Sigmoid colon (tissue), 7 donors: ENCODE measurements at places on chromosomes 13 and 19.

DNA sequence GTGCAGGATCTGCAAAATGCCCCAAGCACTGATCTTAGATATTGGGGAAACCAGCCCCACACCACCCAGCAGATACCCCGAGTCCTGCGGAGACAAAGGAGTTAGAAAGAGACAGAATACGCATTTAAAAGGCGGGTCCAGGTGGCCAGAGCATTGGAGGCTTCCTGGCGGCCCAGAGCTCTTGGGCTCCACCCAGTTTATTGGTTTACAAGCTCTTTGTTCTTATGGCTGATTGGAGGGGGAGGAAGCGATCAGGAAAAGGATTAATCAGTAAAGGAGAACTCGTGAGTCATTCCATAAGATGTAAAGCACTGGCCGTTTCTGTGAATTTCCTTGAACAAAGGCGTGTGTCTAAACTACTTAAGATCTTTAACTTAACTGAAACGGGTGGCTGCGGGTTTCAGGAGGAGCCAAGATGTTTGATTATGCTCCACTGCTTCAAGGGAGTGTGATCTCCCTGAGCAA, 926 bp downstream of the ZNF587 start:
- no peak for DNase-seq

GRCh38 chr13:30808600-30808999, 73.3 kb downstream of the ALOX5AP start:
- DNase-seq, result peak; percentile 19

- DNase-seq, result no peak
These were observed 21.6 kb downstream of the POMP start for GRCh38 chr13:28680541-28680940.

GRCh38 chr13:20363603-20364002, 131.5 kb upstream of the GJB6 start:
- DNase-seq, result no peak

GRCh38 chr19:49437231-49437630, 4.1 kb downstream of the SLC17A7 start:
- no peak for DNase-seq

DNA sequence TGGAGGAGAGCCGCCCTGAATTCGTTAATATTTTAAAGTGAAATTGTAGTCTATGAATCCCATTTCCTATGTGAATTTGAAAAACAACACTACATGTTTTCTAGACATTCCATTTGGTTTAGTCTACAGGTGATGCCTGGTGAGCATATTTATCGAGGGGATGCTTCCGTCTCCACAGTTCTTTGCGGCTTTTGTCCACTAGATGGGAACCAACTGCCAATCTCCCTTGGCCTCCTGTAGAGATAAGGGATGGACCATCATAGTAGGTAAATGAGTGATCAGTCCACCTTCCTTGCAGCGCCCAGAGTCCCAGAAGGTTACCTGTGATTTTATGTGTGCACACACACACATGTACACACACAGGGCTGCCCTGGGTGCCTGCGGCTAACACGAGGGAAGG, 289.8 kb upstream of the SOX21 start:
- no peak for DNase-seq

DNA sequence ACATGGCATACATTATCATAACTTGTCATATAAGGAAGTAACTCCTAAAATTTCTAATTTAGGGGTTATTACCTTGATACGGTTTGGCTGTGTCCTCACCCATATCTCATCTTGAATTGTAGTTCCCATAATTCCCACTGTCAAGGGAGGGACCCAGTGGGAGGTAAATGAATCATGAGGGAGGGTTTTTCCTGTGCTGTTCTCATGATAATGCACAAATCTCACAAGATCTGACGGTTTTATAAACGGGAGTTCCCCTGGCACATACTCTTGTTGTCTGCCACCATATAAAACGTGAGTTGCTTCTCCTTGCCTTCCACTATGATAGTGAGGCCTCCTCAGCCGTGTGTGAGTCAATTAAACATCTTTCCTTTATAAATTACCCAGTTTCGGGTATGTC, 76.0 kb downstream of the ZDHHC20 start:
- no peak for DNase-seq

- DNase-seq, result no peak
These were observed 148.2 kb downstream of the RAP2A start for GRCh38 chr13:97582170-97582569.

DNA sequence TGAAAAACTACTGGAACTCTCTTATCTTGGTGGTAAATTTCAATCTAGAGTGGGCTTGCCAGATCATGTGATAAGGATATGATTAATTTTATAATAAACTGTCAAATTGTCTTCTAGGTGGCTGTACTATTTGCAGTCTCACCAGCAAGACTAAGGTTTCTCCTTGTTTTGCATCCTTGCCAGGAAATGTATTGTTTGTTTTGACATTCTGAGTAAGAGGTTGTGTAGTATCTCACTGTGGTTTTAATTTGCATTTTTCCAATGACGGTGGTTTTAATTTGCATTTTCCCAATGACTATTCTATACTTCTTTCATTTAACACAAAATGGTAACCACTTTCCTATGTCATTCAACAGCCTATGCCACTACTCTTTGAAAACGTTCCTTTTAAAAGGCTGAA, 2.0 kb downstream of the CAB39L start:
- DNase-seq, result no peak

DNA sequence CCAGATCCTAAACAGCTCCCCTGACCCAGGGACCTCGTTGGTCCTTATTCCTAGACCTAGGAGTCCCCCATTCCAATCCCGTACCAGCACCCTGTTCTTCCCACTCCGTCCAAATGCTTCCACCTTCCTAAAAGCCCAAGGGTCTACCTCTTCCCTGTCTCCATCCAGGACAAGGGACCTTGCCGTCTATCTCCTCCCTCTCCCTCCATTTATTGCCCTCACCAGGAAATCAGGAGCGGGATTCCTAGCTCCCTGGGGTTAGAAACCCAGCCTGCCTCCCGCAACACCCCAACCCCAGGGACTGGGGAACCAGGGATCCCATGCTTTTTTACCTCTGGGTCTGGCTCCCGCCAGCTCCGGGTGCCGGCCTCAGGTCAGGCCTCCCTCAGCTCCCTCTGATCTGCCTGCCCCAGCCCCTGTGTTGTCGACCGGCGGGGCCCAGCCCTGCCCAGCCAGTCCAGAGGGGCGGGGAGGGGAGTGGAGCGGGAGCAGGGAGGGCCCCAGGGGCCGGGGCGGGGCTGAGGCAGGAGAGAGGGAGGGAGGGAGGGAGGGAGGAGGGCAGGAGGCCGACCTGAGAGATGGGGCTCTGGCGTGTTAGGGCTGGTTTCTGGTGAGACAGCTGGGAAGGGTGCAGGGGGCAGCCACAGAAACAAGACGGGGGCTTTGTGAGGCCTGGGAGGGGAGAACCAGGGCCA, at the start of gene B3GNT8:
TSS of gene B3GNT8 (minus strand) at position 423 of the 695 bp plus-strand sequence. CDS start 596 bp downstream, outside the sequence.
- peak; percentile 94 for DNase-seq

GRCh38 chr19:18456279-18456678, 18.3 kb upstream of the ISYNA1 start:
- DNase-seq, result no peak

- peak; percentile 95 for DNase-seq
These were observed 673 bp downstream of the TEAD2 start for GRCh38 chr19:49361438-49362047.

DNA sequence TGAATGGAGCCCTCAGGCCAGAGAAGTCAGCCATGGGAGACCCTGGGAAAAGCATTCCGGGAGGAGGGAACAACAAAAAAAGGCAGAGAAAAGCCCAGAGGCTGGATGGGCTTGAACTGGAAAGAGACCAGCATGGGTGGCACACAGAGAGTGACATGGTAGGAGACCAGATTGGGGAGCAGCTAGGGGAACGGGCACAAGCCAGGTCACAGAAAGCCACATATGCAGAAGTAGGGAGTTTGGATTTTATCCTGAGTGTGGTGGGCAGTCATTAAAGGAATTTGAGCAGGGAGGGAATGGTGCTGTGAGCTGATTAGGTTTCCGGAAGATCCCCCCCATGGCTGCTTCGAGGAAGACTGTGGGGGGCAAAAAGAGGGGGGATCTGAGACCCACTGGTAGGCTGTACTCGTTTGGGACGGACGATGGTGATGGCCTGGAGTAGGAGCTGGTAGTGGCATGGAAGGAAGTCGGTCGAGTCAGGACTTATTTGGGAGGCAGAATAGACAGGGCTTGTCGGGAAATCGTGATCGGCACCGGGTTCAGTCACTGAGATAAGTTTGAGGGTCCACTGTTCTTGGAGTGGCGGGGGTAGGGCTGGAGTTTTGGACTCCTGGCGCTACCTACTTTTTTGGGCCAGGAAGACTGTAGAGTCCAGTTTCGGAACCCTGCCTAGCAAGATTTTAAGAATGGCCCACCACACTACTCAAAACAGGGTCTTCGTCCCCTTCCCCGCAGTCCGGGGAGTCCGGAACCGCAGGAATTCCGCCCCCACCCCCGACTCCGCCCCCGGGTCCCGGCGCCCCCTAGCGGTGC, 949 bp downstream of the SERTAD1 start:
- no peak for DNase-seq

DNA sequence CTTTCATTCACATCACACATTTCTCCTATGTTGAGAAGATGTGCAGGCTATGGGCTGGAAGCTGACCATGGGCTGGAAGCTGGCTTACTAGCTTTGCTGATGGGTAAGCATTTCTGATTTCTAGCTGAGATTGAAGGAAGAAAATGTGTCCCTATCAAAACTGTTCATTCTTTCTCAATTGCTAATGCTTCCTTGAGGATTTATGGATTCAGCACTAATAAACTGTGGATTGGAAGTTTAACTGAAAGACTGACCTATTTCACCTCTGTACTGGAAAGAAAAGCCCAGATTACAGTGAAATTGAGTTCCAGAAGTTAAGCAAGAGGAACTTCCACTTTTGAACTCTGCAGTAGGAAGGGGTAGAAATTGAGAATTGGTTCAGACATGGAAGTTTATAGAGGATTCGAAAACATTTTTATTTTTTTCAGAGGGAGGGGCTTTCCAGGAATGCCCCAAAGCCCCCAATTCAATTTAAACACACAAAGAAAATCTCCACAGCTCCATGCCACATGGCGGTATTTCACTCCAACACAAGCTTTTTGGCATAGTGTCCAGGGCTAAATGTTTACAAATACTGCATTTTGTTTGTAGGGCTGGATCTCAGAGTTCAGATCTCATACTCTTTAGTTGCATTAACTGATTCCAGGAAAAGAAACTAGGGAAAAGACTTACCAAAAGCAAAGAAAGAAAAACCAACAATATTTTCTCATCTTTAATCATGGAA, 61.2 kb upstream of the ARGLU1 start:
- DNase-seq, result no peak

DNA sequence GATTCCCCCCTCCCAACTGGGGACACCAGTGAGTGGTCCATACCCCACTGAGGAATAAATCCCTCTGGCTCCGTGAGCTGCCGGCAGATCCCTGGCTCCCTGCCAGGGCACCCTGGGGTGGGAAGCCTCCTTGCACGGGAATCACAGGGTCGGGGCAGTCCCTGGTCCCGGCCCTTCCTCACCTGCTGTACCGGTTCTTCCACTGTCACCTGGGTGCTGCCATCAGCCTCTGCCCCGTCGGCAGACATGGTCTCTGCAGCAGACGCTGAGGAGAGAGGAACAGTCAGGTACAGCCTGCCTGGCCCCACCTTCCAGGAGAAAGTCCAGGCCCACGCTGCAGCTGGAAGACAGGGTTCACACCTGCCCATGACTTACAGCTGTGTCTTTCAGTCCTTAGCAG, 6.3 kb downstream of the PLIN3 start:
- DNase-seq, result no peak

- DNase-seq, result no peak
These were observed 73.9 kb downstream of the WTIP start for GRCh38 chr19:34555447-34555846.

DNA sequence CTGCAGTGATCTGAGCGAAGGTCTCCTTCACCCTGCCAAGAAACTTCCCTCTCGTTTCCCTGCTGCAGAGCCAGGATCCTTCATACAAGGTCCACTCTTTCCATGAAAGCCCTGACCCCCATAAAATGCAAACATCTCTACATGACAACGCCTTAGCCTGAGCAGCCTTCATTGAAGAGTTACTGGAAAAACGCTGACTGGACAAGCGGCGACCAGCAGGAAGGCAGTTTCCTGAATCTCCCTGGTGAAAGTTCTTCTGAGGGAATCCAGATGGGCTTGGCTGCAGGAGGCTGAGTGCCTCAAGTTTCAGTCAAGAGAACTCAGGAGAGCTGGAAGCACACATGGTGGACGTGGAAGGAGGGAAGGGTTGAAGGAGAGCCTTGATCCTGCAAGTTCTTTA, 17.7 kb downstream of the GSX1 start:
- peak; percentile 27 for DNase-seq

DNA sequence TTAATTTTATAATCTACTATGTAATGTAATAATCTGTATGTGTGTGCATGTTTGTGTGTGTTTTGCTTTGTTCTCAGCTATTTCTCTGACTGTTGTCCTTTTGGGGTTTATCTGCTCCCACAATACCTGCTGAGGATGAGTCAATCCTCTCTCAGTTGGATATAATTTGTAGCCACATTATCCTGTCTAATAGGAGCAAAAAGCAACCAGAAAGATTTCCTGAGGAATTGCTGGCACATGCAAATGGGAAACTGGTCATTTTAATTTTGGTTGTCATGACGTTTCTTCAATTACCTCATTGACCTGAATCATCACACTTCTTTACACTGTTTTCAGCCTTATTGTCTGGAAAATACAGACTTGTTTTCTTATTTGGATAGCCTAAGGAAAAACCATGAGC, 488.4 kb downstream of the KLF5 start:
- DNase-seq, result no peak

DNA sequence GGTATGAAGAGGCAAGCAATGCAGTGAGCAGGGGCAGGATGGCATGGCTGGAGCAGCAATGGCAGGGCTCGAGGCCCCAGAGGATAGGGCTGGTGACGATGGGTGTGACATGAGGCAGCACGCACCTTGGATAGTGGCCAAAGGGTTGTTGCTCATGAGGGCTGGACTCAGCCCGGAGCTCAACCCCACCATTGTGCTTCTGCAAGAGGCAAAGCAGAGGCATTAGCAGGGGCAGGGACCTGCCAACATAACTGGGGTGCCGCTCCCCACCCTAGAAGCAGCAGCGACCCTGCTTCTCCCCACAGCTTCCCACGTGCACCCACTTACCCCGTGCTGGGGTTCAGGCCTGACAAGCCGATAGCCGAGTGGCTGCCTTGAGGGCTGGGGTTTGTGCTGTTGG, 15.8 kb downstream of the ZNF574 start:
- DNase-seq, result no peak

- no peak for DNase-seq
These were observed 89.5 kb downstream of the SLITRK6 start for GRCh38 chr13:85709721-85710120.

DNA sequence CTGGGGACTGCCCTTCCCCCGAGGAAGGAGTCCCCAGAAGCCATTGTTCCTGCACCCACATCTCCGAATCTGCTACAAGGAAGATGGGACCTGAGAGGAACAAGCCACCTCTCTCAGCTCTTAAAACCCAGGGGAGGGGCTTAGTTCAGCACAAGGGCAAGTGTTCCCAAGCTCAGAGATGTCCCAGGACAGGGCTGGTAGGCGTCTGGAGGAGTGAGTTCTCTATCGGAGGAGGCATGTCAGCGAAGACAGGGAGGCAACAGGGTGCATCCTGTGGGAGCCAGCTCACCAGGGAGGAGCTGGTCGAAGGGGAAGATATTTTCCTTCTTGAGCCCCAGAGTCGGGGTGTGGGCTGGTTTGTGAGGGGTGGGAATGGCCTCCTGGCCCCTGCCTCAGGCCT, 54.8 kb downstream of the CELF5 start:
- no peak for DNase-seq

GRCh38 chr19:16382775-16383543, 58.3 kb downstream of the KLF2 start:
- DNase-seq, result peak; percentile 95
